Stimulated activated CD8-positive, alpha-beta memory T cell treated with anti-CD3 and anti-CD28 coated beads, Interleukin-12 subunit alpha, Interleukin-12 subunit beta, amount 100 ng/mL, for 4 hours (primary cell): ENCODE measurements at places on chromosomes 1 and 21.

DNA sequence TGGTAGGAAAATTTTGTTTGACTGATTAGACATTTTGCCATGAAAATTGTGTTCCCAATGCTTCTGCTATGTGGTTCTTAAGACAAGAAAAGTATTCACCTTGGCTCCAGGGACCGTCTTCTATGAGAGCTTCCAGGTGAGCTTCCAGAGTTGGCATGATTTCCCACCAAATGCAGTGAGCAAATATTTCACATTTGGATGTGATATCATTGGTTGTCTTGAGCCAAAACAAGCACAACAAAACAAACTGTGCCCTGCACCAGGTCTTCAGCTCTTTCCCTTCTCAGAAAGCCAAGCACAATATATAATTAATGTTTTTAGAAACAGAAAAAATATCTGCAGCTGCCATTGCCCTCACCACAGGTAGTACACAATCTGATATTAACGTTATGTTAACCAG lies 1009.0 kb downstream of the PLA2G4A start:
- no peak for DNase-seq

DNA sequence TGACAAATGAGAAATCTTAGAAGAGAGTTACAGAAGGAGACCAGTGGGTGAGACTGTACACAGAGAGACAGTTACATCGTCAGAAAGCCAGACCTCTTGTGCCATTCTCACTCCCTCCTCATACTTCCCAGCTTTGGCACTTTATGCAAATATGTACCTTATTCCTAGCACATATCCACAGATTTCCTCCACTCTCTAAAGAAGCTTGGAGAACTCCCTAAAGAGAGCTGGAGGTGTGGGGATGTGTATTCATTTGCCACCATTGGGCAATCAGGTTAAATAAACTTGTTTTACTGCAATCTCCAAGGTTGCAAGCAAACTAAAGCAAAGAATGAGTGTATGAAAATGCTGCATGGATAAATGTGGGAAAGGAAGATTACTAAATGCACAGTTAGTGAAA lies 380.9 kb upstream of the PRMT6 start:
- DNase-seq = no peak

- no peak for DNase-seq
These were observed 2.9 kb upstream of the PRRX1 start for GRCh38 chr1:170660871-170661645.

- DNase-seq = no peak
These were observed 38.6 kb downstream of the DIRAS3 start for GRCh38 chr1:68011657-68012375.

DNA sequence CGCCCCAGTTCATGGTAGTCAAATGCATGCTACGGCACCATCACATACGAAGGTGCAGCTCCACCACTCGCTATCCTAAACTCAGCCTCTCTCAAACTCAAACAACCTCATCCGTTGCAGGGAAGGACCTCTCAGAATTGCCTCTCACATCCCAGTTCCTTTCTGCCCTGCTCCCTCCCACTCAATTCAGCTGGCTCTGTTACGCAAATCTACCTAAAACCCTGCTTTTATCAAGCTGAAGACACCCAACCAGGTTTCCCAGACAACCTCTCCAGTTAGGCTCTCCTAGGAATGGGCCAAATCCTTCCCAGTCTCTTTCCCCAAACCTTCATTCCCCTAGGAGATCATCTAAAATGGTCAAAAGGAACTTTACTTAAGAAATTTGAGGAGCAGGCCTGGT lies 62.9 kb downstream of the CLSTN1 start:
- no peak for DNase-seq

DNA sequence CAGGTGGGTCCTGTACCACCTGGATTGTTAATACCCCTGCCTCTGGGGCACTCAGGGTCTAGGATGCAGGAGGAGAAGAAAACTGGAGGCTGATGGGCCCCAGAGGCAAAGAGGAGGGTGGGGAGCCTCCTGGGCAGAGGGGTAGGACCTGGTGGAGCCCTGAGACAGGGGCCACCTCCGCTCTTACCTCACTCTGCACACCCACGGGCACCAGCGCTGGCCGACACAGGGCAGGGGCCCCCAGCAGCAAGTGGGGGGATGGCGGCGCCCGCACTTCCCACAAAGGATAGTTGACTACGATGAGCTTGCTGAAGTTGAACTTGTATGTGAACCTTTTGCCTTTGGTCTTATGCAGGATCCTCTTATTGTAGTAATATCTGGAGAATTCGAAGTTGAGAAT lies 1.1 kb downstream of the ETV3L start:
- no peak for DNase-seq

GRCh38 chr1:3455670-3456448 lies 1.4 kb downstream of the ARHGEF16 start:
- DNase-seq = no peak

- no peak for DNase-seq
These were observed 40.9 kb downstream of the CLSTN1 start for GRCh38 chr1:9782897-9783296.

DNA sequence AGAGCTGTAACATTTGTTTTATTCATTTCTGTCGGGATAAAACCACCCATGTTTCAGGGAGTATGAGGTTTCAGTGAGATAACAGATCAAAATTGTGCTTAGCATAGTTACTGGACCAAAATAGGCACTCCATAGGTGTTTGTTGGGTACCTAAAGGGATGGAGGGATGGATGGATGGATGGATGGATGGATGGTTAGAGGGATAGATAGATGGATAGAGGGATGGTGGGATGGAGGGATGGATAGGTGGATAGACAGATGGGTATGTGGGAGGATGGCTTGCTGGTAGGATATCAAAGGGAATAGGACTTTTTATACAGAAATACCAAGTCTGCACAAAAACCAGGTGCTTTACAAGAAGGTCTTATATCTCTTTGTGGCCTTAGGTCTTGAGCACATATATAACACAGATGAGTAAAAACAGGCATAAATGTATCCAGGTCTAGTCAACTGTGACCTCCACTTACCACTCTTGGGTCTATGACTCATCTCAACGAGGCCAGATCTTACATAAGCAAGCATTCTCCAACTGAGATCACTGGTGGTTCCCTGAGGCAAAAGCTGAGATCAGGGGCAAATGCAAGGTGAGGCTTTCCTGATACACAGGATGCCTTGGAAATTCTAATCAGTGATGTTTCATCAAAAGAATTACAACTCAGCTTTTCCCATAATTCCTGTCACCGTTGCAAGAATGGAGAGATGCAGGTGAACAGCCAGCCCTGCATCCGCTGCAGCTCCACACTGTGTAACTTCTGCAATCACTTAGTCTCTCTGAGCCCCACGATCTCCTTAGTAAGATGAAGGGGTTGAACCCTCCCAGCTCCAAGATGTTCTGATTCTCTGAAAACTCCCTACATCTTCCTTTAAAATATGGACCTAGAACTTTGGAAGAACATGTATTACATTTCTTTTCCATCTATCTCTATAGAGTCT lies 32.0 kb downstream of the PTAFR start:
- no peak for DNase-seq

- no peak for DNase-seq
These were observed 24.7 kb downstream of the CASZ1 start for GRCh38 chr1:10771789-10772188.
